Astrocyte of the spinal cord (primary cell): ENCODE measurements at places on chromosomes 13 and 19.

GRCh38 chr13:73000027-73000674 is 58.7 kb upstream of the KLF5 start:
- DNase-seq = peak; percentile 55

- no peak for DNase-seq
Measured at GRCh38 chr13:81738364-81738763, 1397.4 kb upstream of the SPRY2 start.

DNA sequence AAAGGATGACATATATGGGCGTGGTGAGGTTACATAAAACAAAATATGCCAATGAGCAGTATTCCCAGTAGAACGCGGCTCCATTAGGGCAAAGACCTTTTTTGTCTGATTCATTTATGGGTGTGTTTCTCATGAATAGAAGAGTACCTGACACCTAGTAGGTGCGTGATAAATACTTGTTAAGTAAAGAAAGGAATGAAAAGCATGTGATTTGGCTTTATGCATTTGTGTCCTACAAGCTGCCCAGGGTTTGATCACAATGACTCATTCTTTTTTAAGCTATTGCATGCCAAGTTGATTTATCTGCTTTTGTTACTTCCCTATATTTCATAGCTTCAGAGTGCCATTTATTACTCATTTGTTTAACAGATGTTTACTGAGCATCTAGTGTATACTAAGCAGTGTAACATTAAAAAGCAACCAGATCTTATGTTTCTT is 19.1 kb upstream of the KCTD4 start:
- DNase-seq = peak; percentile 58

DNA sequence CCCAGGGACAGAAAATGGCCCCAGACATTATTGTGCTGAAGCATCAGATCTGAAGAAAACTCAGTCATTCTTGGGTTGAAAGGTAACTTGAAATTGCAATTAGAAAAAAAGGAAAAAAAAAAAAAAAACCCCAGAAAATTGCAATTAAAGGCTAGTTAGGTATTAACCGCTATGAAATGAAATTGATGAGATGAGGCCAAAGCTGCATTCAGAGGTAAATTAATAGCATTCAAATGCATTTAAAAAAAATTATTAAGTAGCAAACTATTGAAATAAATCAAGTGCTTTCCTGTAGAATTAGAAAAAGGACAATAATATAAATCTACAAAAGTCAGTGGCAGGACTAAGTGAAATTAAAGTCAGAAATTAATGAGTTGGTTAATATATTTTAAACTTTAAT is 6.4 kb downstream of the PGLS start:
- DNase-seq = no peak

DNA sequence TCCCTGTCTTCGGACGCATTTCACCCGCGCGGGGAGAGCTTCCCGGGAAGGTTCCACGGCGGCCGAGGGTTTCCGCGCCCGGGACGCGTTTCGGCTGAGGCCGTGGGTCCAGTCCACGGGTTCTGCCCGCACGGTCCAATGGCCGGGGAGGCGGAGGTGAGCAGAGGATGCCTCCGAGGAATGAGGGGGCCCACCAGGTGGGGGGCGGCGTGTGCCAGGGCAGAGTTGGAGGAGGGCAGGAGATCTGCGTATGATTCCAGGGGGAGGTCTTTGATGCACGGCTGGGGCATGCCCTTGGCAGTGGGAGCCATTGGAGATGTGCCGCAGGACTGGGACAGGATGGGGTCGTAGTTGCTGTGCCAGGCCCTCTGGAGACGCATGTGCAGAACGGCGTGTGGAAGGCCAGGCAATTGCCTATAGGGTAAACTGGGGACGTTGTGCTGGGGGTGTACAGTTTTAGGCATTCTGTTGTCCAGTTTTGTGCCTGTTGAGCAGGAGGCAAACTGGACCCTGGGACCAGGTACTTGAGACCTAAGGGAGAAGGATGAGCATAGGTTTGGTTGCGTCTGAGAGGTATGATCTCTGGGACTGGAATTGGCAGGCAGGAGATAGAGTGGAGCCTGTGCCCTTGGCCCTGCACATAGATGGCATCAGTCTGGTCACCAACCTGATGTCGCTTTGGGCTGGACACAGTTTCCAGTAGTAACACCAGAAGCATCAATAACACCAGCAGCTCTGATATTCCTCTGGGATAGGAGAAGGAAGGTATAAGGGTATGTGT is 751 bp downstream of the ZNF584 start:
- no peak for DNase-seq

- DNase-seq = no peak
Measured at GRCh38 chr19:31530781-31531180, 181.5 kb upstream of the TSHZ3 start.

DNA sequence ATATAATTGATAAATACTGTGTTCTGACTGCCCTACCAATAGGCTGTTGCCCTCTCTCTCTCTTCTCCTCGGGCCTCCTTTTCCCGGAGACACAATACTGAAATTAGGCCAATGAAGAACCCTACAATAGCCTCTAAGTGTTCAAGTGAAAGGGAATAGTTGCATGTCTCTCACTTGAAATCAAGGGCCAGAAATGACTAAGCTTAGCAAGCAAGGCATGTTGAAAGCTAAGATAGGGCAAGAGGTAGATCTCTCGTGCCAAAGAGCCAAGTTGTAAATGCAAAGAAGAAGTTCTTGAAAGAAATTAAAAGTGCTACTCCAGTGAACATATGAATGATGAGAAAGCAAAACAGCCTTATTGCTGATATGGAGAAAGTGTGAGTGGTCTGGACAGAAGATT is 13.3 kb downstream of the KATNAL1 start:
- DNase-seq = no peak

DNA sequence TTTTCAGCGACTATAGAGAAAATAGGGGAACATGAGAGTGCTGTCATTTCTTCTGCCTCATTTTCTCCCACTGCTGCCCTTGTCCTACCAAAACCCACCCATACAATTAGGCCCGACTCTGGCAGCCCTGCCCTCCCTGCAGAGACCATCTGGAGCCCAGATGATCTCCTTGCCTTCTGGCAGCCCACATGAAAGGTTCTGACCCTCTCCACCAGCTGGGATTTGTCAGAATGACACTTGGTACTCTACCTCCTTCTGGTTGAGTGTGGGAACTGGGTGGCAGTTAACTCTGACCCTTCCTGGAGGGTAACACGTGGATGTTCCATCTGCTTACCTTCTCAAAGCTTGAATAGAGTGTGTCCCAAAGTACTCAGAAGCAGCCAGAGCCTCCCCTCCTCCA is 21.0 kb upstream of the SIAH3 start:
- no peak for DNase-seq

GRCh38 chr19:41225238-41226052 is 6.4 kb downstream of the AXL start:
- peak; percentile 98 for DNase-seq

DNA sequence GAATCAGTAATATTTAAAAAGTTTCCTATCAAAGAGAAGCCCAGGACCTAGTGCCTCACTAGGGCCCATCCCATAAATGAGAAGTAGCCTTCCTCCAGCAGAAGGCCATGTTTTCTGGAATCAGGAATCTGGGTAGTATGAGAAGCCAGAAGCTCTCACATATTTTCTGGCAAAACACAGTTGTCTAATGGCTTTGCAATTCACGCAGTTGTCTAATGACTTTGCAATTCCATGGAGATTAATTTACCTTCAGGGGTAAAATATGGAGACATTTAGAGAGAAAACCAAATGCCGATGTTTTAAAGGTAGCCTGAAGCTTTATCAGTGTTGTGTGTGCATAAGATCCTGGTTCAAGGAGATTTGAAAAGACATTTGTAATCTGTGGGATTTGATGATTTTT is 29.8 kb upstream of the SIAH3 start:
- DNase-seq = no peak

DNA sequence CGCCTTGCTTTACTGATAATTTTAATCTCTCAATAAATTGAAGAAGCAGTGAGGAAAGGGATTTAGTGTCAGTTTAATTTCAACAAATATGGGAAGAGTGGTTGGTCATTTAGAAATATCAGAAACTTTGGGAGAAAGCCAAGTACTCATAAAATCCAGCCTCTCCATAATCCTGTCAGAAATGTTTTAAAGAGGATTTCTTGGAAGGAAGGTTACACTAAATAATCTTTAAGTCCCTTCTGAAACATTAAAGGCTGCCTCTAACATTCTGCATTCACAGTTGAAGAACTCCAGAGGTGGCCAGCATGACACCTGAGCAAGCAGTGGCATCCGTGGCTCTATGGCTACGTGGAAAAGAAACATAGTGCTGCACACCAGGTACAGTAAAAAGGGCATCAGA is 378.5 kb downstream of the ENOX1 start:
- no peak for DNase-seq

GRCh38 chr13:101691341-101691860 is 238.9 kb downstream of the ITGBL1 start:
- DNase-seq = no peak

DNA sequence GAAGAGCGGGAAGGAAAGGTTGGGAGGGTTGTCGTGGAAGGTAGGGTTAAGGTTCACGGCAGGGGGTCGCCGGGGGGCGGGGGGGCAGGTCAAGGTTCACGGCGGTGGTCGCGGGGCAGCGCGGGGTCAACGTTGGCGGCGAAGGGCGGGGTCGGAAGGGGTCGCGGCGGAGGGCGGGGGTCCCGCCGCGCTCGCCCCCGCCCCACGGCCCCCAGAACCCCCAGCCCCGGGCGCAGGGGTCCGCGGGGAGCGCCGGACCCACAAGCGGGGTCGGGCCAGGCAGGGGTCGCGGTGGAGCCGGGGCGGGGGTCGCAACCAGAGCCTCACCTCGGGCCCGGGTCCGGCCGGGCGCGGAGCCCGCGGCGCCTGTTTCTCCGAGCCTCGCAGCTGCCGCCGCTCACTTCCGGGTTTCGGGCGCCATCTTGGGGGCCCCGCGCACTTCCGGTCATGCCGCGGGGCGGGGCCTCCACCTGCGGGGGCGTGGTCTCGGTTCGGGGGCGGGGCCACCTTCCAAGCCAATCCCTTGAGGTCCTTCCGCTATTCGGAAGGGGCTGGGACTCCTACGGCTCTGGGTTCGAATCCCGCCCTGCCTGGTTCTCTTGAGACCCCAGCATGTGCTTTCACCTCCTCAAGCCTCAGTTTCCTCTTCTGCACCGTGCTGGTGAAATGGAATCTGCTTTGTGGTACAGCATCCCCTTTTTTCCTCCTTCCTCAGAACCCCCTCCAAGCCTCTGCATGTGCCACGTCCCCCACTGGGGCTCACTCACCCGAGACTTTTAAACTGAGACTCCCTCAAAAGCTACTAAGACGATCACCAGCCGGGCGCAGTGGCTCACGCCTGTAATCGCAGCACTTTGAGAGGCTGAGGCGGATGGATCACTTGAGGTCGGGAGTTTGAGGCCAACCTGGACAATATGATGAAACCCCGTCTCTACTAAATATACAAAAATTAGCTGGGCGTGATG is at the start of gene SBNO2:
Gene SBNO2, minus strand, starts transcription at position 424 of the 965 bp plus-strand sequence. CDS start 19,992 bp downstream, outside the sequence.
- DNase-seq = peak; percentile 89

GRCh38 chr13:90447734-90448101 is 899.8 kb upstream of the MIR17HG start:
- DNase-seq = peak; percentile 81

GRCh38 chr13:106859533-106859904 is 291.6 kb upstream of the ARGLU1 start:
- no peak for DNase-seq

GRCh38 chr13:100399455-100399854 is 189.1 kb downstream of the GGACT start:
- no peak for DNase-seq

DNA sequence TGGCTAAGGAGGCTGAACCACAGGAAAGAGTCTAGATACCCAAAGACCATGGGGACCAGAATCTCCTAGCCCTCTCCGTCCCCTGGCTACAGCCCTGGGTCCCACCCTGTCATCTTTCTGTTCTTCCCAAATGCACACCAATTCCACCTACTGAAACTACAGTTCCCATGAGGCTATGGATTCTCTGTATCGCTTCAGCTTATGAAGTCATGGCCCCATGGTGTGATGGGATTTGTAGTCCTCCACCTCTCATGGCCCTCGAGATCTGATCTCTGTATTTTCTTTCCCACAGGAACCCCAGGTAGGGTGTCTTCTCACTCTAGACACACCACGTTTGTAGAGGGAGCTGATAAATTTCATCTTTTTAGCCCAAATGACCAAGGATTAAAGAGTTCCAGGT is 11.8 kb downstream of the PTPRH start:
- no peak for DNase-seq

GRCh38 chr13:20714563-20715329 is 11.2 kb downstream of the IL17D start:
- peak; percentile 95 for DNase-seq

GRCh38 chr19:51055866-51056265 is 9.0 kb downstream of the KLK13 start:
- DNase-seq = no peak

DNA sequence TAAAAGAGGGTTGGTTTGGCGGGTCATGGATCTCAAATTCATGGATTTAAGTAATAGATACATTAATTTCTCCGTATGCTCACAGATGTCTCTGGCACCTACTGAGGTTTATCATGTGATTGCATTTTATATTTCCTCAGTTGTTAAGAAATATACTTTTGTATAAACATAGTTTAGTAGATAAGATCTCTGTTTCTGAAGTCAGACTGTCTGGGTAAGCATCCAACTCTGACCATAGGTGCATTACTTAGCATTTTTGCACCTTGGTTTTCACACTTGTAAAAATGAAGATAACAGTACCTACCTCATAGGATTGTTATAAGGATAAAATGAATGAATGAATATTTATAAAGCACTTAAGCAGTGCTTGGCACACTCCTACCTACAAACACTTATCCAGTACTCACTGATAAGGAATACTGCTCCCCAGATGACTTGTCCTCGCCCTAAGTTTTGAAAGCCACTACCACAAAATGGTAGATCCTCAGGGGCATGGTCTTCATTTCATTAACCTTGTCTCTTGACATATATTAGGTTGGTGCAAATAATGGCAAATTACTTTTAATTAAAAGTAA is 26.5 kb downstream of the COMMD6 start:
- DNase-seq = no peak

DNA sequence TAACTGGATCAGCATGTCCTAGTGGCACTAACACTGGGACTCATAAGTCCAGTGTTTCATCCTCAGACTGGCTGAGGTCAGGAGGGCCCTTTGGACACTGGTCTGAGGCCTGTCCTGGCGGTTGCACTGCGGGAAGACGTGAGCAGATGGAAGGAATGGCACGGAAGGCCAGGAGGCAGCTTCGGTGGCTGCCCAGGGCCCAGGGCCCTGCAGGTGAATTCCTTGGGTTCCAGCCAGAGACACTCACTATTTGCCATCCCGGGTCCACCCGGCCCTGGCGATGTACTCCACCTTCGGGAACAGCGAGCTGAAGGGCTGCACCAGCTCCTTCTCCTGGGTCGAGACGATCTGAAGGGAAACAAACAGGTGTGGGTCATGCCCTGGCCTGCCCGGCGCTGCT is 26.3 kb downstream of the DPP9 start:
- DNase-seq = no peak

DNA sequence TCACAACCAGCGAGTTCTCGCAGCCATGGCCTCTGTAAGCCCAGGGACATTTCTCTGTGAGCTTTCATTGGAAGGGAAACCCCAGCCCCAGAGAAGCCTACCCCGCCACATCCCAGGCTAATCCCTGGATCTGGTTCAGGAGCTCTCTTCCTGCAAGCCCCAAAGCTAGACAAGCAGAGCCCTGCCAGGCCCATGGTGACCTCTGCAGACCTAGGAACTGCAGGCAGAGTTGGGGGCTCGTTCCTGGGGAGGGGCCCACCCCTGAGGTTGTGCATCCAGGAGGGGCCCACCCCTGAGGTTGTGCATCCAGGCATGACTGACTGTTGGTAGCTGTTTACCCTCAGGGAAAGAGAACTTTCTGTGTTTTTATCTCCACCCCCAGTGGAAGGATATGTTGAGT is 21.7 kb downstream of the KCTD15 start:
- DNase-seq = no peak

- peak; percentile 33 for DNase-seq
Measured at GRCh38 chr13:44197791-44198770, 175.5 kb upstream of the SERP2 start.
